ENCODE measurements at places on chromosomes 1 and 21. TPM values are rescaled to one million over a fixed set of nuclear protein-coding genes. Genes with fewer than 3 reads are reported as not detected.

- no peak for DNase-seq
Observed at GRCh38 chr1:214660900-214661299, 57.9 kb downstream of the CENPF start.

DNA sequence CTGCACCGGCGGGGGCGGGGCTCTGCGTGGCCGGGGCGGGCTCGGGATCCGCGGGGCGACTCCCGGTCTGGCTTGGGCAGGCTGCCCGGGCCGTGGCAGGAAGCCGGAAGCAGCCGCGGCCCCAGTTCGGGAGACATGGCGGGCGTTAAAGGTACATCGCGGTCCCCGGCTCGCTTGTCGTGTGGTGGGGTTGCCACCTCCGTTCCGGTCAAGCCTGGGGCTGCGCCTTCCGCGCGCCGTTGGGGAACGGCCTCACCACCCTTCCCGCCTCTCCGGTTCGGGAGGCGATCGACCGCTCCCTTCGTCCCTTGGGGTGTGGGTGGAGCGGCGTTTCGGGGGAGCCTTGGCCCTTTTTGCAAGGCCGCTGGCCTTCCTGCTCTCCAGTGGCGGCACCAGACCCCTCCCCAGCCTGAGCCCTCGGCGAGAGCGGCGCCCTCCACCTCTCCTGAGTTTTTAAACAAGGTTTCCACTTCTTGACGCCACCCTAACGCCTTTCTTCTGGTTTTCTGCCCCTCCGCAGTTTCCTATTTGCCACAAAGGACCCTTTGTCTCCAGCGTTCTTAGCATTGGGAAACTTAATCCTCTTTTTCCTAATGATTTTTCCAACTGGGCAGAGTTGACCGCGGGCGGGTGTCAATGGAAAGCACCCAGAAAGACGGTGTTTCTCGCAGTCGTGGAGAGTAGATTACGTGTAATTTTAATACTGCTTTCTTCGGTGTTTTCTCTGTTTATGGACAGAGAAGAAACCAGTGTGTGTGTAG, at the start of the genes LEPR and LEPROT:
Gene LEPR (plus strand): TSS at position 79 of the 761 bp plus-strand sequence. CDS start 144,898 bp downstream, outside the sequence.
Gene LEPROT (plus strand): TSS at position 79 of the 761 bp plus-strand sequence. CDS start 57 bp downstream, at position 136.
- no peak for DNase-seq

- DNase-seq, result no peak
Observed at GRCh38 chr1:35655196-35655595, 13.9 kb upstream of the PSMB2 start.

DNA sequence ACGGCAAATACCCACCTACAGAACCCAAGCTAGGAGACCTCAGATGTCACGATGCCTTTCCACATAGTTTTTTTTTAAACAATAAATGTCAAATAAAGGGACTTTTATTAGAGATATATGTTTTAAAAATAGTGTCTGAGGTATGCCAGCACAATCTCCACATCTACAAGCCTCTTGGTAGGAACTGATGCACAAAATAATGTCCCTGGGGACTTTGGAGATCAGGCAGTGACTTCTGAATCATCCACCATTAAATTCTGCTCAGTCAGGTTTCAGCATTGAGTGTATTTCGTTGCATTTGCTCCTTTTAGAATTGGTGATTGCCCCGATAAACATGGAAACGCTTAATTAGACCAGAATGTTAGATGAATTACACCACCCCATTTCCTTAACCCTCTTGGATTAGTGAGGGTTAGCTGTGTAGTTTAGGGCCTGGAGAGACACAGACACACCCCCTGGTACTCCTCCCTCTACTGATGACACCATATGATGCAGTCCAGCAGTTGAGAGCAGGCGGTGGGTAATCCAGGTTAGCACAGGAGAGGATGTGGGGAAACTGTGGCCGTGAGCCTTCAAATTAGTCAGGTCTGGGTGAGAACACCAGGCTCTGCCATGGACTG, 33.6 kb downstream of the LGR6 start:
- no peak for DNase-seq

- no peak for DNase-seq
Observed at GRCh38 chr1:8075511-8076051, 49.5 kb upstream of the ERRFI1 start.

The LIN28A gene
- total RNA-seq, result not detected

Data from spleen (tissue), 13 donors.